Vagina (tissue), 2 donors: ENCODE measurements at places on chromosomes 16 and 17.

GRCh38 chr16:20242568-20243255, 84.6 kb downstream of the GP2 start:
- DNase-seq: no peak

- DNase-seq: no peak
These were observed 377 bp downstream of the SLC13A5 start for GRCh38 chr17:6712854-6713129.

- DNase-seq: no peak
These were observed 34.1 kb downstream of the CDK5R1 start for GRCh38 chr17:32520737-32521404.

- no peak for DNase-seq
These were observed 747 bp upstream of the LHX1 start for GRCh38 chr17:36936455-36937000.

- no peak for DNase-seq
These were observed 93.1 kb downstream of the SALL1 start for GRCh38 chr16:51057969-51058337.

- no peak for DNase-seq
These were observed 18.9 kb upstream of the CACNA1H start for GRCh38 chr16:1133810-1134520.
